ENCODE measurements at places on chromosomes 12 and 14.

GRCh38 chr14:103450416-103450815 lies 65.2 kb downstream of the MARK3 start:
- DNase-seq = no peak

DNA sequence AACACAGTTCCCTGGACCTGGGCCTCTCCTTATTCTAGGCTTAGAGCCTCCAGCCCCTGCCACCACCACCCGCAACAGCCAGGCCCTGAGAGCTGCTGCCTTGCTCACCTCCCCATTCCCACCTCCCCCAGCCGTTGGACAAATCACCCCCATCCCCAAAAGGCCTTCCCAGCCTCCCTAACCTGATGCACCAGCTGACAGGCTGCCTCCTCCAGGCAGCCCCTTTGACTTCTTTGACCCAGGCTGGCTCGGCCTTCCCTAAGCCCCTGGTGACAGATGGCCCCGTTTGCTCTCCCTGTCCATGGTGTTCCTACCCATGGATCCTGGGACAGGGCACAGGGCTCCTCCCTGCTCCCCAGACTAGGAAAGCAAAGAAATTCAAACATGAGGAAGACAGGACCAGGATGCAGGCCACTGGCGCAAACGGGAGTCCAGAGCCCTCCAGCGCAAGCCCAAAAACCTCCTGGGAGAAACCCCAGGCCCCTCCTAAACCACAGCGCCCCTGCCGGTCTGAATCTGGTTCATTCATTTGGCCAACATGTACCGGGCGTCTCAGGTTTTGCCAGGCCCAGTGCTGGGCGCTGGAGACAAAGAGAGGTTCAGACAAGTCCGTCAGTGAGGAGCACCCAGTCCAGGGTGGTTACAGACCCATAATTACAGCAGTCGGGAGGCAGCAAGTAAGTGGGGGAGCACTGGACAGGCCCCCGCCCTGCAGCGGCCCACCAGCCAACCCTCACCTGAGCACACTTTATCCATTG lies 2.4 kb downstream of the AKT1 start:
- no peak for DNase-seq

DNA sequence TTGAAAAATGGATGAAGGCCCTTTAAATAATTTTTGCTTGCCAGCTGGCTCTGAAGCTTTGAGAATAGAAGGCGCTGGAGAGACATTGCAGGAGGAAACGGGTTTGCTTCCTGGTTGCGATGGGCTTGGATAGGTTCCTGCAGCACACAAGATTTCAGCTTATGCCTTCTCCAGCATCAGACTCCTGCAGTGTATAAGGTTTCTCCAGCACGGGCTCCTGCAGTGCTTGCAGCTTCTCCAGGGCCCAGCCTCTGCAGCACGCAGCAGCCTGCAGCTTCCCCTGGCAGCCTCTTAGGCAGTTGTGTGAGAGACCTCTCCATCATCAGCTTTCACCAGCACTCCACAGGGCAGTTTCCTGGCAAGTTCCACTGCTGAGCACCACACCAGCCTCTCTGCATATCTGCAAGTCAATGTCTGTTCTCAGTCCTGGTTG lies 78.7 kb upstream of the ZDHHC17 start:
- peak; percentile 30 for DNase-seq

- DNase-seq = no peak
These were observed 15.9 kb downstream of the KCTD10 start for GRCh38 chr12:109461049-109461845.

DNA sequence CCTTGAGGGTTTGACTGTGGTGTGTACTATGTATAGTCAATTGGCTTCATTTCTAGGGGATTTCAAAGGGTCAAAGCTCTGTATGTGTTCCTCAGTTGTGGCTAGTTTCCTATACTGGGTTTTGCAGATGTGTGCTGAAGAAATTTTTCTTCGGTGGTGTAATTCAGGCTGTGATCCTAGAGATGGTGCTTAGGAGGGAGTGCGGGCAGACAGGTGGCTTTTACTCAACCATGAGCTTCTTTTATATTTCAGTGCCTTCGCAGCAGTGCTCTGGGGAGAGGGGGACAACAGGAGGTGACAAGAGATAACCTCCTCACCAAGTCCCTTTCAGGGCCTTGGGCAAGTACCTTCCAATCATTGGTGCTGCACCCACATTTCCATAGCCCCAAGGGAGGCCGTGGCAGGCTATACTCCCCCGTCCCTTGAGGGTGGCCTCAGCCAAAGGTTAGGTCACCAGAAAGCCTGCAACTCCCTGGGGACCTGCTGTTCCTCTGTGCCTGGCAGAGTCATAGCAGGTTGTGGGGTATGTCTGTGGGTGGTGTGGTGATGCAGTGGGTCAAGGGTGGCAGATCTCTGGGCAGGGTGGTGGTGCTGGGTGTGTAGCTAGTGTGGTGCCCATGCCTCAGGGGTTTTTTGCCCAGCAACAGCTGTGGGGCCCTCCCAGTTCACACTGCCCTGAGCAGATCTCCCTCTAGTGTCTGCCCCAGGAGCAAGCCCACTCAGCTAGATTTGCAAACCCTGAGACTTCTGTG lies 37.0 kb upstream of the TMX1 start:
- DNase-seq = no peak

- no peak for DNase-seq
These were observed 216.2 kb upstream of the ABCD2 start for GRCh38 chr12:39835517-39836489.

- DNase-seq = no peak
These were observed 8.3 kb upstream of the RTL1 start for GRCh38 chr14:100911665-100912316.

DNA sequence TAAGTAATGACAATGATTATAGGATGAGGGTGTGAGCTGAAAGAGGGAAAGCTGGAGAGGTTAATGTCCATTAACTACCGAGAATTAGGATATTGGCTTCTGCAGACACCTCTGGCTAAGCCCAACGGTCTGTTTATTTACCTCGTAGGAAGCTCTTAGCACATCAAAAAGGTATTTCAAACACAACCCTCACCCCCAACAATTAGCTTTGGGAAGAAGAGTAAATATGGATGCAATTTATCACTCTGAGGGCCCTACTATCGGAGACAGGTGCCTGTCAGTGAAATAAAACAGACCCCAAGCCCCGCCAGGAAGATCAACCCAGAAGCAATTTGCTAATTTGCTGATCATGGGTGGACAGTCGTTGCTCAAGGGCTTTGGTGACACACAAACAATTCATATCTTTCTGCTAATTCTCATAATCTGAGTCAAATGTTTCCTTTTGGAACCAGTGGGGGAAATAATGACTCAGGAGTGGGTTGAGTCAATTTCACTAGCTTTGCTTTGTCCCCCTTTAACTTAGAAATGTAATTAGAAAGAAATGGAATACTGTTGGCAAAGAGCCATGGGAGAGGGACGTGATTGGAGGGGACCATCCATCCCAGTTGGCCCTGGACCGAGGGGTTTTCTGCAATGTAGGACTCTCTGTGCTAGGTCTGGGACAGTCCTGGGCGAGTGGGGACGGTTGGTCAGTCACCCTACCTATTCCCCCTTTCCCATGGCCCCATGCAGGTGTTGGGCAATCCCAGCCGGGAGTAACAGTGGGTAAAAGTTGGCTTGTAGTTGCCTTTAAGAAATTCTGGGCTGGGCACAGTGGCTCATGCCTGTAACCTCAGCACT lies 99.1 kb upstream of the MED13L start:
- peak; percentile 49 for DNase-seq

GRCh38 chr12:19338405-19338804 lies 100.9 kb upstream of the AEBP2 start:
- DNase-seq = no peak

- no peak for DNase-seq
These were observed 37.5 kb downstream of the TSPAN9 start for GRCh38 chr12:3114671-3115070.

- no peak for DNase-seq
These were observed 223.3 kb downstream of the CCDC91 start for GRCh38 chr12:28413460-28414109.

GRCh38 chr12:67052981-67053380 lies 216.2 kb upstream of the CAND1 start:
- DNase-seq = no peak

GRCh38 chr12:30144777-30145683 lies 361.3 kb upstream of the TMTC1 start:
- DNase-seq = no peak

DNA sequence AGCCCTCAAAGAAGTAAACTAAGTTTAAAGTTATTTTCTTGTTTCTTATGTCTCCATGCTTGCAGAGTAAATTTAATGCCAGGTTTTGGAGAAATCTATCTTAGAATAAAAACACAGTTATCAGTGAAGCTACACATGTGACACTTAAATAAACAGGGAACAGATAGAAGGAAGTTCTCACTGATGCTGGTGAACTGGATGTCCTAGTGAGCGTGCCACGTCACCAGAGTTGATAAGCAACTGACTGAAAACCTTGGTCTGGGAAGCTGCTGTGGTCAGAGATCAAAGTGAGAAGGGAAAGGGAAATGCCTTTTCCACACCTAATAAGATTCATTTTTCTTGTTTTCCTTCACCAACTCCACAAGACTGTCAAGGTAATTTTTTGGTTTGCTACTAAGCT lies 74.8 kb upstream of the PCED1B start:
- no peak for DNase-seq

DNA sequence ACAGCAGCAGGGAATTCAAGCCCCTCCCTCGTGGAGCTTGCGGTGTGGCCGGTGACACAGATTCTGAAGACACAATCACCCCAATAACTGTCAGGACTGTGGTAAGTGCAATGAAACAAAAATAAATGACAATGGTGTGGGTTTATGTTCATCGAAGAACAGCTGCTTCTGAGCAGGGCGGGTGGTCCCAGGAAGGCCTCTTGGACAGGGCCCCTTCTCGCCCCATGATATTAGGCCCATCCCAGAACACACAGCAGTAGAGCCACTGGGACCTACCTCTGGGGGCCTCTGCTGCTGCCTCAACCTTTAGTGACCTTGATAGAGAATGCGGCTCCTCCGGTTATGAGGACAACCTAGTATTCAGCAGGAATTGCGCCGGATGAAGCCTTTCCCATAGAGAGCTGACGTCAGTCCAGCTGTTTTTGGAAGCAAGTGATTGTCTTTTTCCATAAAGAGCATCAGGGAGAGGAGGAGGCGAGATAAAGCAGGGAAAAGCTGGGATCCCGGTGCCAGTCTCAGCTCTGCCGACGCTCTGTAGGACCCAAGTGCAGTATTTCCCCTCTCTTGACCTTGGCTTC lies 84.1 kb upstream of the BCL11B start:
- no peak for DNase-seq

DNA sequence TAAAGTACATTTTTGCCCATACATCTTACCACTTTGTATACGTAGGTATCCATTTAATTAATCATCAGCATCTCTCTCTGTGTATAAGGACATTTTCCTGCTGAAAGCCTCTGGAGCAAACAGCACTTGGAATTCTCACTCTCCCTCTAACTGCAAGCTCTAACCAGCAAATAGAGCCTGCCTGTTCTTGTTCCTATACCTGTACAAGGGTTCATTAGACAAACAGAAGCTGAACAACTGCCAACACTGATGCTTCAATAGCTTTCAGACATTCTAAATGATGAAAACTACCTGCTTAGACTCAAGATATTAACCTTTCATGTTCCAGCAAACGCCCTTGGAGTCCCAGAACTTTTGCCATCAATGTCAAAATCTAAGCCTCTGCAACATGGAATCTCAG lies 98.0 kb downstream of the KCNH5 start:
- DNase-seq = no peak

- DNase-seq = peak; percentile 6
These were observed 33.4 kb upstream of the RNASE3 start for GRCh38 chr14:20857630-20858261.

GRCh38 chr12:130184404-130185090 lies 22.3 kb downstream of the FZD10 start:
- DNase-seq = no peak

DNA sequence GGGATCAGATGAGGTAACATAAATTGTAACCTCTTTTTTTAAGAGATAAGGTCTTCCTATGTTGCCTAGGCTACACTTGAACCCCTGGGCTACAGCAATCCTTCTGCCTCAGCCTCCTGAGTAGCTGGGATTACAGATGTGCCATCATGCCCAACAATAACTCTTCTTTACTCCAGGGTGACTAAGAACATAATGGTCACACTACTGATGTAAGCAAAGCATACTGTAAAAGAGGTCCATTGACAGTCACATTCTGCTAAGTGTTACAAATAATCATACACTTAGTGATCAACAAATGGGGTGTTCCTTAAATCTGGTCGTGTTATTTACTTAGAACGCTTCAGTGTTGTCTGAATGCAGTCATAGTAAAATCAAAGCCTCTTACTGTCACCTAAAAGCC lies 68.9 kb downstream of the EPS8 start:
- no peak for DNase-seq

DNA sequence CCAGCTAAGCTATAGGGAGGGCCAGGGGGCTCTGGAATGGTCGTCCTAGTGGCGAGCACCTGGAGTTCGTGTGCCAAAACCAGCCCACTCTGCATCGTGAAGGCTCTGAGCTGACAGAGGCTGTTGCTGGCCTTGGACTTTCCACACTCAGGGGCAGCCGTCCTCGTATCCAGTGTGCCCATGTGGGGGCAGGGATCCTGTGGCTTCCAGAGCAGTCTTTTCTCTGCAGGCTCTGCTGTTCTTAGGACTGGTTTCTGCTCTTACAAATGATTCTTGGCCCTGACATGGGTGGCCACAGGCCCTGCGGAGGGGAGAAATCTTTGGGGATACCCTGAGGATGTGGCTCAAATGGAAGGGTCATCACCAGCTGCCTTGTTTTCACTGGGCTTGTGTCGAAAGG lies 177.4 kb upstream of the FKBP4 start:
- DNase-seq = no peak

- DNase-seq = no peak
These were observed 97.6 kb upstream of the SCAF11 start for GRCh38 chr12:46087916-46088439.

- DNase-seq = no peak
These were observed 474.6 kb downstream of the PCNX1 start for GRCh38 chr14:71381814-71382213.

DNA sequence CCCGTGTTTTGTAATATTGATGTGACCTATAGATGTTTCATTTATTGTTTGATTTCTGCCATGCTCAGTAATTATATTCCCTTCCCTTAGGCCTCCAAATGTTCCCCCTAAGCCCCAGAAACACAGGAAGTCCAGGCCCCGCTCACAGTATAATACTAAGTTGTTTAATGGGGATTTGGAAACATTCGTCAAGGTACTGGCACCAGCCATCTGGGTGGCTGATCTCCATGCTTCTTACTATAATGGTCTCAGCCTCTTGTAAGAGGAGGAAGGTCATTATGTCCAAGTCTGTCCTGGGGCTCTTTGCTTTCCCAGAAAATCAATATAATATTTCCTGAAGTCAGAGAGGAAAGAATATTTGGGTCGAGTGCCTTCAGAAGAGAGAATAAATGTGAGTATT lies 130.9 kb downstream of the KICS2 start:
- DNase-seq = no peak

DNA sequence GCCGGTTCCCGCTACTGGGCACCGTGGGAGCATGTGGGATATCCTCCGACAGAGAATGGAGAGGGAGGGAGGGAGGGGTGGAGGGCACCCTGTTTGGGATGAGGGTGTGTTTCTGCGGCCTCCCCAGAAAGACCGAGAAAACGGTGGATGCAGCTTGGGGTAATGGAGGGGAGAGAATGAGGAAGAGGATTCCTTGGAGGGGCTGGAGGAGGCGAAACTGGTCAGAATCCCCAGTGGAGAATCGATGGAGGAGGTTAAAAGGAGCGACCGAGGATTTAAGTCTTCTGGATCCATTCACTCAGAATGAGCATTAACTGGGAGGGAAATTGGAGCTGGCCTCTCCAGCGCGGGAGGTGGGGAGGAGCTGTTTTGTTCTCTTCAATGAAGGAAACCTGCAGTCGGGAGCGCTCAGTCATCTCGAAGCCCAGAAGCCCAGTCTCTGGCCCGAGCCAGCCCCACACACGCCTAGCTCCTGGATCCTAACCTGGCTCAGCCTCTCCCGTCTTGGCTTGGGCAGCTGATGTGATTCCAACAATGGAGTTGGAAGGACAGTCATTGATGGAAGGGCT lies 581 bp downstream of the ARG2 start:
- DNase-seq = no peak

All from fibroblast of the conjunctiva (primary cell).